ENCODE measurements at places on chromosomes 13 and 19. TPM values are rescaled to one million over a fixed set of nuclear protein-coding genes. Genes with fewer than 3 reads are reported as not detected.
A peak's percentile ranks its signal among the peaks of the same experiment; 100 is the strongest.

GRCh38 chr13:86870444-86870843, 800.7 kb upstream of the SLITRK5 start:
- no peaks in the 10 kb centered on the region for H3K4me1 ChIP-seq
- H3K27me3 ChIP-seq: no peaks in the 10 kb centered on the region
- no peak for DNase-seq
- no peak overlapping the region for H3K4me3 ChIP-seq
- no peak overlapping the region for H3K27ac ChIP-seq
- H3K36me3 ChIP-seq: no peaks in the 10 kb centered on the region

DNA sequence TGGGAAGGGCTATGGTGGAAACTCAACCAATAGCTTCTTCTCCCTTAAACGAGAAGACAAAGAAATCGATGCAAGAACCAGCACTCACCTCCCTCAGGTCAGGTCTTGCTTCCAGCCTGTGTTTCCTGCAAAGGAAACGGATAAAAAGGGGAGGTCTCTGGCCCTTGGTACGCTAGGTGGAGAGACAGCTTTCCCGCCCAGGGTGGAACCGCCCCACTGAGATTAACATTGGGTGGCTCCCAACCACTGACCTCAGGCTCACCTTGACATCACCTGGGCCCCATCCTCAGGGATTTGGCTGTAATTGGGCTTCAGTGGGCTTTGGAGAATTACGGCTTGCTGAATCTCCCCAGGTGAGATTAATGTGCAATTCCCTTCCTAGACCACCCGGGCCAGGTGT, at the start of gene NLRP7:
TSS of gene NLRP7 (minus strand) at position 150 of the 400 bp plus-strand sequence.
- no peak for DNase-seq
- H3K36me3 ChIP-seq: no peaks in the 10 kb centered on the region
- no peaks in the 10 kb centered on the region for H3K27me3 ChIP-seq

DNA sequence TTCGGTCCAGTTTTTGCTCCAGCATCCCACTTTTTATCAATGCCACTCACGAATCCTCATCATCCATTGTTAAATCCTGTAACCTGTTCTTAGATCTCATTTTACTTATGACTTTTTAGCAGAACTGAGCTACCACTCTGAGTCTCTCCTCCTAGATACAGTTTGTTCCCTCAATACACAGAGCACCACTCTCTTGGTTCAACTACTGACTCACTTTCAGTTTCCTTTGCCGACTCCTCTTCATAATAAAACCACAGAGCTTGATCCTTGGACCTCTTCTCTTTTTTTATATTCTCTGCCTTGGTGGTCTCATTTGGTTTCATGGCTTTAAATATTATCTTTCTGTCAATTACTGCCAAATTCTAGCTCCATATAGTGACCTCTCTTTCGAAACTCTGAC, 150.3 kb downstream of the SLITRK5 start:
- no peak overlapping the region for H3K4me3 ChIP-seq
- DNase-seq: no peak
- no peaks in the 10 kb centered on the region for H3K36me3 ChIP-seq
- no peak overlapping the region for H3K27ac ChIP-seq
- no peaks in the 10 kb centered on the region for H3K27me3 ChIP-seq

DHDH gene
- not detected for total RNA-seq

ZNF468 gene
- 25.4 TPM for total RNA-seq

ZNF44 gene
- total RNA-seq: 40.0 TPM

- H3K27me3 ChIP-seq: peaks cover 3% of the 10 kb centered on the region
- no peaks in the 10 kb centered on the region for H3K4me1 ChIP-seq
- DNase-seq: no peak
- no peaks in the 10 kb centered on the region for H3K36me3 ChIP-seq
- no peak overlapping the region for H3K27ac ChIP-seq
These were observed 58.6 kb downstream of the ERCC5 start for GRCh38 chr13:102904408-102904862.

SOX1 gene
- total RNA-seq: not detected

ZNF285 gene
- total RNA-seq: 0.82 TPM

DNA sequence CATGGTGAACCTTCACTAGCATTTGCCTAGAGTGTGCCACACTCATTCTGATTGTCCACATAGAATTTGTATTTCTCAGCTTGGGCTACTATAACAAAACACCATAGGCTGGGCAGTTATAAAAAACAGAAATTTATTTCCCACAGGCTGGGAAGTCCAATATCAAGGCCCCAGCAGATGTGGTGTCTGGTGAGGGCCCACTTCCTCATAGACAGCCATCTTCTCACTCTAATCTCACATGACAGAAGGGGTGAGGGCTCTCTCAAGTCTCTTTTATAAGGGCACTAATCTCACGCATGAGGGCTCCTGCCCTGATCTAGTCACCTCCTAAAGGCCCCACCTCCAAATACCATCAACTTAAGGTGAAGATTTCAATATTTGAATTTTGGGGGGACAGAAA, 53.6 kb downstream of the LRRC63 start:
- H3K4me1 ChIP-seq: no peaks in the 10 kb centered on the region
- DNase-seq: no peak
- H3K27ac ChIP-seq: no peak overlapping the region
- no peaks in the 10 kb centered on the region for H3K36me3 ChIP-seq

- no peak for DNase-seq
- H3K36me3 ChIP-seq: peaks cover 11% of the 10 kb centered on the region
- no peak overlapping the region for H3K4me3 ChIP-seq
These were observed 45.4 kb downstream of the PEPD start for GRCh38 chr19:33476151-33476707.

DNA sequence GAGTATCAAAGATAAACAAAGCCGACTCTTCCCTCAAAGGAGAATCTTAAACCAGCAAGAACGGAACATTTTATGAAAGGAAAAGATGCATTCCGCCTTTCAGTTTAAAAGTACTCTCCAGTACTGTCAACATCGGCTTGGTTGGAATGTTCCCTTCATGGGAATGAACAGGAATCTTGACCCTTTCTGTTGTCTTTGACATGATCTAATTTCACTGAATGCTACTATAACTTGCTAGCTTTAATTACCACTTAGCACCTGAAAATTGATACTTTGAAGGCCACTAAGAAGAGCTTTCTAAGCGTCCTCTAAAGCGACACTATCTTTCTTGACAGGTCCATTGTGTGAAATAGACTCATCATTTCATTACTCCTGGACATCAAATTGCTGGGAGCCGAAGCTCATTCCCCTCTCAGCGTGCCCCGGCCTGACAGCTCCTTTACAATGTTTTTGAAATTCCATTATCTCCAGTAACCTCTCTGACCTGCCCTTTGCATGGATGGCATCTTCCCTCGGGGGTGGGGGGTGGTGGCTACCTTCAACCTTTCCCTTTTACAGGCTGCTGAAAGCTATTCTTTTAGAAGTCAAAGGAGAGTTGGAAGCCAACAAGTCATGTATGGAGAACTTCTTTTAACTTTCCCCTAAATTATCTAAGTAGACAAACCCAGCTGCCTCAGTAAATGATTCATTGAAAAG, 67.9 kb downstream of the EFNB2 start:
- no peaks in the 10 kb centered on the region for H3K36me3 ChIP-seq
- no peak for DNase-seq
- no peaks in the 10 kb centered on the region for H3K4me1 ChIP-seq
- no peaks in the 10 kb centered on the region for H3K27me3 ChIP-seq
- no peak overlapping the region for H3K27ac ChIP-seq
- H3K4me3 ChIP-seq: no peak overlapping the region

GRCh38 chr13:74683411-74683810, 549.2 kb upstream of the KLF12 start:
- H3K4me1 ChIP-seq: no peaks in the 10 kb centered on the region
- H3K4me3 ChIP-seq: no peak overlapping the region
- no peaks in the 10 kb centered on the region for H3K27me3 ChIP-seq
- DNase-seq: no peak

DNA sequence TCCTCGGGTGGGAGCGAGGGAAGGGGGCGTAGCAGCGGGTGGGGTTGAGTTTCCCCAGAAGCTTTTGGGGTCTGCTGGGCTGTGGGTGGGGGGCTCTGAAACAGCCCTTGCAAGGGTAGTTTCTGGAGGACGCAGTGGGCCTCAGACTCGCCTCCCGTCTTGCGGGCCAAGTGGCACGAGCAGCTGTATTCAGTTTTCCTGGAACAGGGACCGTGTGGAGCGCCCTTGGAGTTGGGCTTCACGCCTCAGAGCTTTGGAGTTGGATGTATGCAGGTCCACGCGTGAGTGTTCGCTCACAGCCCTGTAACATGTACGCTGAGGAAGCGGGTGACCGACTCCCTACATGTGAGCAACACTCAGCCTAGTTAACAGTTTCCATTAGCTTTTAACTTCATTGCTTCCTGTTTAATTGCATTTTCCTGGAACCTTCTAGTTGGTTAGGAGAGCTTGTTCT, 603 bp downstream of the TM9SF2 start:
- peak; percentile 45 for DNase-seq
- peaks cover 43% of the 10 kb centered on the region for H3K4me1 ChIP-seq
- H3K36me3 ChIP-seq: no peaks in the 10 kb centered on the region
- H3K4me3 ChIP-seq: peak overlapping the region; percentile 88
- H3K27ac ChIP-seq: peak overlapping the region; percentile 89
- H3K27me3 ChIP-seq: no peaks in the 10 kb centered on the region

KEAP1 gene
- 34.6 TPM for total RNA-seq

HCN2 gene
- total RNA-seq: 1.6 TPM

All from natural killer cell (primary cell).